Fibroblast of villous mesenchyme (primary cell): ENCODE measurements at places on chromosomes 4 and X. TPM values are rescaled to one million over a fixed set of nuclear protein-coding genes. Genes with fewer than 3 reads are reported as not detected.

GRCh38 chr4:138310498-138310897 is 68.3 kb upstream of the SLC7A11 start:
- peak; percentile 42 for DNase-seq

GRCh38 chr4:41072021-41072777 is 142.1 kb downstream of the APBB2 start:
- peak; percentile 60 for DNase-seq

DNA sequence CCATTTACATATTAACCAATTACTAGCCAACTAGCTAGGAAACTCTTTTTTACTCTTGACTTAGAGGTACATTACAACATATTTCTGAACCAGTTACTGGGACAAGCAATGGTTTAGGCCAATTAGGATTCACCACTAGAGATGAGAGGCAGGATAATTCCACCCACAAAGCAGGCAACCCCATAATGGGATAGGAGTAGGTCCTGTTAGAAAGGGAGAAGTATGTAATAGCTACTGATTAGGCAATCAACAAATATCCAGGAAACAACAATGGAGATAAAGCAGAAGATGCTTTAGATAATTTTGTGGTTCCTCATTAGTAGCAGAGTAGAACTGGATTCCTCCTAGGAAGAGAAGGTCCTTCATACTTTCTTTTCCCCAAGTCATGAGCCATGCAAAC is 173.8 kb upstream of the GLRA2 start:
- no peak for DNase-seq

DNA sequence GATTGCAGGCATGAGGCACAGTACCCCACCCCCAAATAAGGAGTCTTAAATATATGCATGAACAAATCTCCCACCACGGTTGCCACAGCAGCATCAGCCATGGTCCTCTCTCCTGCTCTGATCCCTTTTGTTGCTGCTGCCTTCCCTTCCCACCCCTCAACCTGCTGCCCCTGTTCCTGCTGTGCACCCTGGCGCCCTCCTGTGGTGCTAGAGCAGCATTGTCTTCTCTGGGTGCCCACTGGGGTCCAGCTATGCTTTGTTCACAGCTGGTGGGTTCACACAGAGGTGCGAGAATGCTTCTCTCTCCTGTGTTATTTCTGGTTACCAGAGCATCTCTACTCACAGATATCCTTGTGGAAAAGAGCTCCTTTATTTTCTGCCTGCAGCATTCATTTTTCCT is 116.2 kb downstream of the GATB start:
- DNase-seq: no peak

DNA sequence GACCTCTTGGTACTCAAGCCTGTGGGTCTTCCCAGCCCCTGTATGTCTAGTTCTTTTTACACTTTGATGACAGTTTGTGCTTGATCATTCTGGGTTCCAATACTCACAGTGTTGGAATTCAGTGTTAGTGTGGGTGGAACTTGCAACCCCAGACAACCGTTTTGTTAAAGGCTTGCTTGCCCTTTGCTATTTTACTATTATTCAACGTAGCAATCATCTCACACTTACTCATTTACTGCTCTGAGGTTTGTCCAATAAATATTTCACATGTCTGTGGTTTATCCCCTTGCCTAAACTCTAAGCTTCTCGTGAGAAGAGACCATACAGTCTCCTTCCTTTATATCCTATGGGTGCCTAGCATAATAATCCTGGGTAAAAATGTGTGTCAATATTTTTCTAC is 15.3 kb downstream of the CCNG2 start:
- DNase-seq: peak; percentile 92

Gene ABLIM2
- total RNA-seq: under 0.01 TPM in 1 of 2 replicates, not detected in the other

Gene VCX2
- total RNA-seq: not detected in 2 replicates

Gene S100P
- not detected in 2 replicates for total RNA-seq

Gene PCDH19
- total RNA-seq: 0.32 and 0.86 TPM in 2 replicates

Gene ERVMER34-1
- under 0.01 and 0.32 TPM in 2 replicates for total RNA-seq

Gene MAGEB2
- total RNA-seq: 2.6 TPM in 1 of 2 replicates, not detected in the other
